Mammary epithelial cell (primary cell): ENCODE measurements at places on chromosomes 13 and 19. TPM values are rescaled to one million over a fixed set of nuclear protein-coding genes. Genes with fewer than 3 reads are reported as not detected.

PLPPR3 gene
- not detected for polyA plus RNA-seq

GRCh38 chr13:110027470-110028240 is 241.3 kb upstream of the IRS2 start:
- no peak for DNase-seq

DNA sequence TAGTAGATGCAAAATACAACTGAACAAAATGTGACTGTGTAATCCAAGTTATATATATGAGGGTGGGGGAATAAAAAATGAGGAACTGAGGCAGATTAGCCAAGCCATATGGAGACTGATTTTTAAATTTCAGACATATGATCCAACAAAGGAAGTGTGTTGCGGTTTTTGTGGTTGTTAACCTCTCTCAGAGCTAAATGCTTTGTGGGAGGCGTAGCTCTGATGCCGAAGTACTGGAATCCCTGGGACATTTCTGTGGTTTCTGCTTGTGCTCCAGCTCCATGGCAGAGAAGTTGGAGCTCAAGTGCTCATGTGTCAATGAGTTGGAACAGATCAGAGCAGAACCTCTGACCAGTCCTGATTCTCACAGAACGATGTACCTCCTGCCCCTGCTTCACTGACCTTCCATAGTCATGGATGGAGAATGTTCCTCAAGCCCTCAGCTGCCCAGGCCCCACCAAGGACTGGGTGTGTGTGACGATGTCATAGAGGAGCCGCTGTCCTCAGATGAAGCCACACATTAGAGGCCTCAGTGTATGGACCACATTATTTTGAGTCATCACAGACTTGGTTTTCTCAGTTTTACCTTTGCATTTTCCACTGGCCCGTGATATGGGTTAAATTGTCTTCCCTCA is 107.6 kb downstream of the SOX1 start:
- no peak for DNase-seq

- DNase-seq, result no peak
These were observed 19.9 kb downstream of the PCDH9 start for GRCh38 chr13:67210208-67210607.

- peak; percentile 50 for DNase-seq
These were observed 187.6 kb upstream of the TSC22D1 start for GRCh38 chr13:44763615-44764301.
